ENCODE measurements at places on chromosomes 4 and X.

GRCh38 chr4:130636486-130636885 is 1540.5 kb downstream of the C4orf33 start:
- DNase-seq, result no peak

DNA sequence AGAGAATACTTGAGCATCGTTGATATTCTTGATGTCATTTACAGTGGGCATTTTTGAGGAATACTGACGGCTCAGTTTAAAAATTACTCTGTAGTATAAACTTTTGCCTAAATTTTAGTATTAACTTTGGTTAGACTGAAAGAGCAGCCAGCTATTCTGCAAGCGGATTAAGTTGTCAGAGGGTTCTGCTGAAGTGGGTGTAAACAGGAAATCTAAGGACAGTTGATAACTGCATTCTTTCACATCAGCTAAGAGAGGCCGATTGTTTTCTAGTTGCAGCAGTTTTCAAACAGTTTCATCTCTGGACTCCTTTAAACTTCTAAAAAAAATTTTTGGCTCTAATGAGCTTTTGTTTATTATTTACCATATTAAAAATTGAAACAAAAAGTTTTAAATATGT is 149.6 kb downstream of the RAPGEF2 start:
- no peak for DNase-seq

DNA sequence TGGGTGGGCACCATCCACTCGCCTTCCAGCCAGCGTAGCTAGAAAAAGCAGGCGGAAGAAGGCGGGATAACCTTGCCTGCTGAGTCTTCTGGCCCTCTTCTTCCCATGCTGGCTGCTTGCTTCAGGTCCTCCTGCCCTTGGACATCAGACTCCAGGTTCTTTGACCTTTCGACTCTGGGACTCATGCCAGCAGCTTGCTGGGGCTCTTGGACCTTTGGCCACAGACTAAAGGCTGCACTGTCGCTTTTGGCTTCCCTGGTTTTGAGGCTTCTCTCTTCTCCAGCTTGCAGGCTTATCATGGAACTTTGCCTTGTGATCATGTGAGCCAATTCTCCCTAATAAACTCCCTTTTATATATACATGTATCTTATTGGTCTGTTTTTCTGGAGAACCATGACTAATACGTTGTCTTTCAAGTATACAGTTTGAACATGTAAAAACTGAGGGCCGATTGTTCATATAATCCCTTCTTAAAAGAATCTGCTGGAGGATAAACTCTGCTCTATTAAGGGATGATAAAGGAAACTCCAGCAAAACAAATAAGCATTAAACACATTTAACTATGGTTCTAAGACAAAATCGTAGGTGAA is 116.6 kb upstream of the LCORL start:
- no peak for DNase-seq

- no peak for DNase-seq
Measured at GRCh38 chr4:134754301-134755019, 552.9 kb upstream of the PABPC4L start.

- no peak for DNase-seq
Measured at GRCh38 chr4:1879485-1879884, 8.3 kb downstream of the NSD2 start.

- DNase-seq, result no peak
Measured at GRCh38 chr4:55272589-55272988, 73.5 kb upstream of the SRD5A3 start.

DNA sequence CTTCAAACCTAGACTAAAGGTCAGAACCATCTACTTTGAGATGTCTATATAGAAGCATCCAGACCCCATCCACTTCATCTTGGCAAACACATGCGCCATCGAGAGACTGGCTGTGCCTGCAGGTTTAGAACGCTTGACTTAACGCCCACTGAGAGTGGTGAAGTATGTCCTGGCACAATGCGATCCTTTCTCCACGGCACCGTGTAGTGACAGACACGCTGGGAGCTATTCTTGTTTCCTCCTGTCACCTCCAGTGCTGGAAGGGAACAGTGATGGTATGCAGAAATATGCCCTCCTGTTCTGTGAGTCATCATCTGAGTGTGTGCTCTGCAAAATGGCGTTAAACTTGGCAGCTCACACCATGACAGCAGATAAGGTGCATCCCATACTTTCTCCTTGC is 330.2 kb downstream of the NLGN4X start:
- no peak for DNase-seq

- no peak for DNase-seq
Measured at GRCh38 chrX:13115146-13115855, 70.9 kb upstream of the FAM9C start.

- DNase-seq, result no peak
Measured at GRCh38 chrX:45348296-45348695, 147.6 kb upstream of the DIPK2B start.

- DNase-seq, result no peak
Measured at GRCh38 chr4:25433966-25434827, 57.1 kb downstream of the ANAPC4 start.

GRCh38 chrX:15963858-15964257 is 109.2 kb upstream of the AP1S2 start:
- no peak for DNase-seq

Data from stimulated activated CD8-positive, alpha-beta memory T cell treated with anti-CD3 and anti-CD28 coated beads, Interleukin-4, amount 100 ng/mL, for 4 hours (primary cell).